ENCODE measurements at places on chromosomes 2 and 18. TPM values are rescaled to one million over a fixed set of nuclear protein-coding genes. Genes with fewer than 3 reads are reported as not detected.

GRCh38 chr2:64203858-64204632 lies 59.8 kb upstream of the PELI1 start:
- peak; percentile 51 for DNase-seq
- H3K27me3 ChIP-seq, result no peaks in the 10 kb centered on the region
- H3K27ac ChIP-seq, result peak overlapping the region; percentile 43
- H3K36me3 ChIP-seq, result no peaks in the 10 kb centered on the region

- no peak for DNase-seq
- H3K27ac ChIP-seq, result no peak overlapping the region
- no peaks in the 10 kb centered on the region for H3K27me3 ChIP-seq
- H3K4me3 ChIP-seq, result no peak overlapping the region
- no peaks in the 10 kb centered on the region for H3K4me1 ChIP-seq
Measured at GRCh38 chr18:68449292-68449691, 265.6 kb downstream of the TMX3 start.

Gene RALB
- 17.8 TPM for total RNA-seq

Gene CRYGD
- total RNA-seq, result not detected

DNA sequence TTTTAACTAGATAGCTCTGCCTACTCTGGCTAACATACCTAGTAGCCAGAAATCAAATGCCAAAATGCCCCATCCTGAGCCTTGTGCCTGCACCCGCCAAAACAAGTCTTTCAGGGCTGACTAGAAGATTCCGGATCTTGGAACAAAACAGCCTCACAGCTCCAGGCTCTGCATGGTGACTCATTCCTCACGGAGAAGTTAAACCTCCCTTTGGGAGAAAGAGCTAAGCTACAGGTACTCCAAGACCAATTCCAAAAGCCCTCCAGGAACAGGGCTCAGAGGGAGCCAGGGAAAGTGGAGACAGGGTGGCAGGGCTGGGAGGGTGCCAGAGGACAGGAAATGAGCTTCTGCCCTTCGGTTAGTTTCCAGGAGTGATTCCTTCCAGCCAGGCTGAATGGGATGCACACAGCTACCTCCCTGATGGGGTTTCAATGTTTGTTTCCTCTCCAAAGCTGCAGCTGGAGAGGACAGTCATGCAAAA lies 295.6 kb downstream of the TNS1 start:
- no peak overlapping the region for H3K27ac ChIP-seq
- H3K4me3 ChIP-seq, result no peak overlapping the region
- no peak for DNase-seq
- H3K27me3 ChIP-seq, result no peaks in the 10 kb centered on the region
- H3K36me3 ChIP-seq, result no peaks in the 10 kb centered on the region

DNA sequence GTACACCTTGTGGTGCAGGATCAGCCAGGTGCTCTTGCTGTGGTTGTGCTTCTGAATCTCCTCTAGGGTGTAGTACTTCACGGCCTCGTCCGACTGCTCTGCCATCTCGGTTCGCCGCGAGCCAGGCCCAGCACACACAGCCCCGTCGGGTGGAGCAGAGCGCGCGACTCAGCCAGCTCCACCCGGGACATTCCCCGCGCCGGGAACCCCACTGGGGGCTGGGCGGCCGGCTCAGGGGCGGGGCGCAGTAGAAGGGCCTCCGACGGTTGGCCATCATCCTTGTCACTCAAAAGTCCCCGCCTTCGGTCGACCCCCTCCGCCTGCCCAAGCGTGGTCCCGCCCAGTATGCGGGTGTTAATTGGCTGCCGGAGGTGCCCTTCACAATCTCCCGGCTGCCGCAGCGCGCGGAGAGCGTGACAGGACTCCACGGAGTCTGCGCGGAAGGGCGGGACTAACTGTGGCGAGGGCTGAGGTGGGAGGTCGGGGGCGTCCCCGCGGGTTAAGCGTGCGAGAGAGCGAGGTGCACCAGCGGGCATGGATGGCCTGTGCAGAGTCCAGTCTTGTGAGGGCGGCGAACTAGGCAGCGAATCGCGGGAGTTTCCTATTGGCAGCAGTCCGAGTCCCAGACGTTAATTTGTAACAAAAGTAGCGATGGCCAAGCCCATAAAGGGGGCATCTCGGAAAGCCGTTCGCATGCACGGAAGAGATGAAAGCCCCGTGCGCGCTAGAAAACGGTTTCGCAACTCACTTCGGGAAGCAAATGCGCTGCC lies at the start of gene CYB5A:
TSS of gene CYB5A (minus strand) at position 193 of the 770 bp plus-strand sequence. CDS start at position 105, 88 bp downstream.
- no peaks in the 10 kb centered on the region for H3K27me3 ChIP-seq
- H3K36me3 ChIP-seq, result no peaks in the 10 kb centered on the region
- H3K4me1 ChIP-seq, result peaks cover 42% of the 10 kb centered on the region

DNA sequence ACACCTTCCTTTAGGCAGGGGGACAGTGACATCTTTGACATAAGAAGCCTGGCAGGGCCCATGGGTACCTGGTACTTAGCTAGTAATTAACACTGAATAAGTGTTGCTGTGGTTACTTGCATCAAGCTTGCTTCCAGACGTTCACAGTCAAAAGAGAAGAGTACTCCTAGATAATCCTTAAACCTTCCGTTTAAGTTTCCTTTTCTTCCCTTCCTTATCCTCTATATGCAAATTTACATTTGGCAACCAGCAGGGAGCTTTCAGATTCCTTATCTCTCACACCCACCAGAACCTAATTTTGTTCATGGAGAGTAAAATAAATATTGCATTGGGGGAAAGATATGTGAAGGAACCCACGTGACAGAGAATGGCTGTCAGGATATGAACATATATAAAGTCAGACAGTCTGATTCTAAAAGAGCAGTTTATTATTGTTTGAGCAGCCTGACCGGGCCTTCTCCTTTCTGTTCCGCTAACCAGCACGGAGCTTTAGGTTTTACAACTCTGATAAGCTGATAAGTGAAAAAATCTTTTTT lies 7.8 kb upstream of the RAB31 start:
- no peaks in the 10 kb centered on the region for H3K36me3 ChIP-seq
- no peak overlapping the region for H3K27ac ChIP-seq
- DNase-seq, result no peak

GRCh38 chr18:41879256-41879655 lies 75.8 kb upstream of the PIK3C3 start:
- H3K36me3 ChIP-seq, result no peaks in the 10 kb centered on the region
- H3K4me3 ChIP-seq, result no peak overlapping the region
- DNase-seq, result no peak
- H3K27me3 ChIP-seq, result no peaks in the 10 kb centered on the region

Gene ELMOD3
- total RNA-seq, result 16.9 TPM

Gene FHL2
- 21.8 TPM for total RNA-seq

Gene ITGA4
- 4.3 TPM for total RNA-seq

Gene MC5R
- total RNA-seq, result not detected

- no peak overlapping the region for H3K27ac ChIP-seq
- H3K36me3 ChIP-seq, result no peaks in the 10 kb centered on the region
- no peaks in the 10 kb centered on the region for H3K4me1 ChIP-seq
- DNase-seq, result no peak
- H3K4me3 ChIP-seq, result no peak overlapping the region
Measured at GRCh38 chr2:225667445-225667844, 267.9 kb downstream of the NYAP2 start.

DNA sequence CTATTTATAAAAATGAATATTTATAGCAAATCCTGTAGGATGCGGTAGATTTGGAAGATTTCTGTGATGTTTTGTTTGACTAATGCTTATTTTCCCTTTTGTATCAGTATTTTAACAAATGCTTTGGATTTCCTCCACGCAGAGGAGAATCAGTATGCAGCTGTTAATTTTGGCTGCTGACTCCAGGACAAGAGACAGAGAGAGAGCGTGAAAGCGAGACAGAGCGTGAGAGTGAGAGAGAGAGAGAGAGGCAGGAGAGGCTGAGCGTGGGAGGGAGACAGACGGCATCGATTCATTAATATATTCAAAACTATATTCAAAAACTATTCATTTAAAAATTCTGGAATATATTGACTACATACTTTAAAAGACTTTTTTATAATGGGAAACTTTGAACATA lies 62.5 kb downstream of the RRM2 start:
- H3K4me1 ChIP-seq, result no peaks in the 10 kb centered on the region
- H3K27me3 ChIP-seq, result no peaks in the 10 kb centered on the region
- no peak for DNase-seq

Data from body of pancreas (tissue), 4 donors.